ENCODE measurements at places on chromosomes 13 and 19. TPM values are rescaled to one million over a fixed set of nuclear protein-coding genes. Genes with fewer than 3 reads are reported as not detected.

Gene THSD1
- 6.4 TPM for total RNA-seq

DNA sequence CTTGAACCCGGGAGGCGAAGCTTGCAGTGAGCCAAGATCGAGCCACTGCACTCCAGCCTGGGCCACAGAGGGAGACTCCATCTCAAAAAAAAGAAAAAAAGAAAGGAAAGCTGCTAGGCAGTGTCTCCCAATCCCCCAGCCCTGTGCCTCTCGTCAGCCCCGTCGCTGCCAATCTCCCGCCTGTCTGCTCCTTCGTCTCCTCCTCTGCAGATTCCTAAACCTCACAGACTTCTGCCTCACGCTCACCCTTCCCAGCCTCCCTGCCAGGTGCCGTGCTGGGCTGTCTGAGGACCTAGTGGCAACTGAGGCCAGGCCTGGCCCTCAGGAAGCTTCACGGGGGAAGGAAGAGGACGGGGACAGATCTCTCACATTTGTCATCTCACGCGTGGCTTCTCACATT is 21.5 kb downstream of the DPF1 start:
- H3K4me1 ChIP-seq = no peaks in the 10 kb centered on the region
- no peak overlapping the region for H3K4me3 ChIP-seq
- H3K27me3 ChIP-seq = peaks cover under 1% of the 10 kb centered on the region
- peaks cover 8% of the 10 kb centered on the region for H3K36me3 ChIP-seq
- no peak overlapping the region for H3K27ac ChIP-seq

- H3K27ac ChIP-seq = peak overlapping the region; percentile 12
- no peak overlapping the region for H3K4me3 ChIP-seq
- H3K36me3 ChIP-seq = no peaks in the 10 kb centered on the region
- no peak for DNase-seq
- H3K27me3 ChIP-seq = no peaks in the 10 kb centered on the region
These were observed 62.2 kb downstream of the KCNRG start for GRCh38 chr13:50077431-50077830.

Gene ZNF530
- 1.2 TPM for total RNA-seq

Gene TMEM86B
- total RNA-seq = 1.3 TPM

DNA sequence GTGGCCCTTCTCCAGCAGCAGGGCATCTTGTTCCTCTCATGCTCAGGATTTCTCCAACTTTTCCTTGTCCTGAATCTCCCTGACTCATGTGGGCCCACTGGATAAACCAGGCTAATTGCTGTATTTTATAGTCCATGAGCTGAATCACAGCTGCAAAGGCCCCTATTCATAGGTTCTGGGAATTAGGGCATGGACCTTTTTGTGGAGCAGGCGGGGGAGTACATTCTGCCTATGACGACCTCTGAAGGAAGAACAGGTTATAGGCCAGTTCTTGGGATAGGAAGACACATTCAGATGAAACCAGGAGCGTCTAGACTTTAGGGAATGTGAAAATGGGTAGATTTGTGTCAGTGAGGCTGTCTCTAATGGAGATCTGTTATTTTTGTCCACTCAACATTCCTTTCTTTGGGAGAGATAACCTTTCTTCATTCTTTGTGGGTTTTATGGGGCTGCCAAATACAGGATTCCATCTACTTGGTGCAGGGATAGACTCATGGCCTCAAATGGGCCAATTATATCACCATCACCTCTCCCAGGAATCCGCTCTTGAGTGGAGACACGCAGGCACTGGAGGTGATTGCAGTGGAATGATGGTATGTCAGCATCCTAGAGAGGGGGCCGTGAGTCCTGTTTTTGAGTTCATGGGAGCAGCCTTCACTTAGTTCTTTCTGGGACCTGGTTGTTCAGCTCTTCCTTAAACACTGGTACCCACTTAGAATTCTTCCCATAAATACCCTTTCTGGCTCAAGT is 45.1 kb upstream of the CNMD start:
- no peak overlapping the region for H3K27ac ChIP-seq
- no peak overlapping the region for H3K4me3 ChIP-seq
- no peaks in the 10 kb centered on the region for H3K27me3 ChIP-seq
- DNase-seq = no peak

DNA sequence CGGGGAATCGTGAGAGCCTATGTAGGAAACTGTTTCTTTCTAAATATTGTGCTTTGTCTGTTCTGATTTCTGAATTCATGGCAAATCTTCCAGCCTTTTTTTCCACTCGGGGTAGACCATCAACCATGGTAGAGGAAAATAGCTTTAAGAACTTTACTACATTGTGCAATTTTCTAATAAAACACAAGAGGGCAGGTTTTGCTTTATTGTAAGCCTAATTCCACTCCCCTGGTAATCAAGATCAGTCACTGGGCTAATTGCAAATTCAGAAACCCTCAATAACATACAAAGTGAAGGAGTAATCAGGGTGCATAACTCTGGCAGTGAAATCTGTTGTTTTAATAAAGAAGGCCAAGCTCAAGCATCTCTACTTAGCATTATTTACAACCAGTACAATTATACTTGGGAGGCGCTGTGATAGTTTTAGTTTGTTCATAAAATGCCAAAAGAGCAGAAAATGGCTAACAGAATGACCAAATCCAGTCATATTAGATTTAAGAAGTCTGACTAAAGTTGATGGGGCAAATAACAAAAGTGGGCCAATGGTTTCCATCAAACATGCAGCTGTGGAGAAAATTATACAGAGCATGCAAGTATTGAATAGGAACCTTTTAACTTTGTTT is 43.8 kb downstream of the DCT start:
- no peaks in the 10 kb centered on the region for H3K36me3 ChIP-seq
- no peaks in the 10 kb centered on the region for H3K27me3 ChIP-seq
- no peak for DNase-seq
- no peak overlapping the region for H3K27ac ChIP-seq
- H3K4me3 ChIP-seq = no peak overlapping the region

Gene CEACAM7
- total RNA-seq = not detected

GRCh38 chr19:1210227-1210538 is 4.6 kb downstream of the STK11 start:
- H3K27me3 ChIP-seq = no peaks in the 10 kb centered on the region
- DNase-seq = no peak
- no peak overlapping the region for H3K27ac ChIP-seq

Gene TYROBP
- total RNA-seq = 172 TPM

GRCh38 chr19:20237773-20238623 is 71.0 kb downstream of the ZNF486 start:
- peak overlapping the region; percentile 51 for H3K4me3 ChIP-seq
- H3K27me3 ChIP-seq = no peaks in the 10 kb centered on the region
- H3K4me1 ChIP-seq = no peaks in the 10 kb centered on the region
- H3K27ac ChIP-seq = peak overlapping the region; percentile 59
- DNase-seq = peak; percentile 94
- no peaks in the 10 kb centered on the region for H3K36me3 ChIP-seq
